ENCODE measurements at places on chromosomes 5 and 9.

- no peak for DNase-seq
Measured at GRCh38 chr9:135667463-135668001, 4.4 kb downstream of the LCN9 start.

DNA sequence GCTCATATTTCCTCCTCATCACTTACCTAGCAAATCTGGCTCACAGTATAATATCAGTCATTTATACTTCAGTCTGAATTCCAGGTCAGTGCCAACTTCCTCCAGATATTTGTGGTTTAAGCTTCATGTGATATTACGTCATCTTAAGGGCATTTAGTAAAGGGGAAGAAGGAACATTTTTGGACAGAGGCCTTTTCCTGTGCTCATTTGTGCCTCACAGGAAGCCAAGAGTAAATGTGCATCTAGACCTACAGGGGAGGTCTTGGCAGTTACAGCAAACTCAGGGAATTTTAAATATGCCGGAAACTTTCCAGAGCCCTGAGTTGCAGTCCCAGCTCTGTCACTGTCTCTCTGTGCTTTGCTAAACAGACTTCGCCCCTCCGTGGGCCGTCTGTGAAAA is 12.3 kb upstream of the KCNIP1 start:
- DNase-seq, result no peak

DNA sequence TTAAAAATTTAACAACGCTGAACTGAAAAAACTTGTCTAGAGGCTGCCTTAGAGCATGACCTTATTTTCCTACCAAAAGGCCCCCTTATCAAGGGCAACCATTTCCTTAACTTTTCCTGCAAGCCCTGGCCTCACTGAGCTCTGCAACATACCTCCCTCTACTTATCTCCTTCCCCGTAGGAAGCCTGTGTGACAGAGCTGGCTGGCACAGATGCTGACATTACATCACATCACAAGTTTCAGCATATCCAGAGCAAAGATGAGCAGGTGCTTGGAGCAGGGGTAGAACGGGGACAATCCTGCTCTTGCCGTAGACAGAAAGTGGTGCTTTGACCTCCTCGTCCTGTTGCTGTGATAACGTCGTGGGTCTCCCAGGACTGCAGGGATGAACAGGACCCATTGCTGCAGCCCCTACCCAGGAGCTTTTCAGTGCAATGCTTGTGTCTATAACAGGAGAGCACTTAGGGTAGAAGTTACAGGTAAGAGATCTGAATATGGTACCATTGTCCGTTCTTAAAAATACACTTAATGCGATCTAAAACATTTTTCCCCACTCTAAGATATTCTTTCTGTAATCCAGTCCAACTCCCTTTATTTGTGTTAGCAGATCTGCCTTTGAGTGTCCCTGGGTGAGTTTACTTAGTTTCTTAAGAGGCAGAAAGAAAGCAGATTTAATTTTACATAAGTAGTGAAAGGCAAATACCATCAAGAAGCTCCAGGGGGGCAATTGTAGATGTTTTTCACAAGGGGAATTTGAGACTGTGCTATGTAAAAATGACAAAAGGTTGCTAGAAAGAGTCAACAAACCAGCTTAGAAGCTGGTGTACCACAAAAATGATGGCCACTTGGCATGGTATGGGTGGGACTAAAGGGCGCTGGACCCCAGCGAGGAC is 101.9 kb upstream of the EFNA5 start:
- no peak for DNase-seq

DNA sequence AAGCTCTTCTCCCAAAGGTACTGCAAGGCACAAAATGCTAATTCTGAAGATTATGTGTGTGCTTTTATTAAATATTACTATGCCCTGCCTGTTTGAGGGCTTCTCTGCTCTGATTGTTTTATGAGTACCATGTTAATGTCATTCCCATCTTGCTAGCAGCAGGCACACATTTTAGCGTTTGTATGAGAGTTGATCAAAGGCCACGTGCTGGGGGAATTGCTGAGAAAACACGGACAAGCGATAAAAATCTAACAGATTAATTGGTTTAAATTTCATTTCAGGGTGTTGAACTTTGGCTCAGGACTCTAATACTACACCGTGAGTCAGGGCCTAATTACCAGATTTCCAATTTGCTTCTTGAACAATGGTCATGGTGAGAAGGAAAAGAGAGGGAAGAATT is 298.4 kb downstream of the EBF1 start:
- no peak for DNase-seq

DNA sequence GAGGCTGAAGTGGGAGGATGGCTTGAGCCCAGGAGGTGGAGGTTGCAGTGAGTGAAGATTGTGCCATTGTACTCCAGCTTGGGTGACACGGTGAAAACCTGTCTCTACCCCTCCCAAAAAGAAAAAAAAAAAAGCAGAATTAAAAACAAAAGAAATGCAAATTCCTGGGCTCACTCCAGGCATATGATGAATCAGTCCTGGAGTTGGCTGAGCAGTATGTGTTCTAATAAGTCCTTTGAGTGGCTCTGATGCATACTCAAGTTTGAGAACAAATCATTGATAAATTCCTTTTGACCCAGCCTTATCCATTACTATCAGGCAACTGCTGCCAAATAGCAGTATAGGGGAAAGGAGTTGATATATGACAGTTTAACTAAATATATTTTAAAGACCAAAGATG is 28.3 kb downstream of the UHRF2 start:
- no peak for DNase-seq

GRCh38 chr5:131406975-131407638 is 143.3 kb downstream of the CDC42SE2 start:
- DNase-seq, result no peak

DNA sequence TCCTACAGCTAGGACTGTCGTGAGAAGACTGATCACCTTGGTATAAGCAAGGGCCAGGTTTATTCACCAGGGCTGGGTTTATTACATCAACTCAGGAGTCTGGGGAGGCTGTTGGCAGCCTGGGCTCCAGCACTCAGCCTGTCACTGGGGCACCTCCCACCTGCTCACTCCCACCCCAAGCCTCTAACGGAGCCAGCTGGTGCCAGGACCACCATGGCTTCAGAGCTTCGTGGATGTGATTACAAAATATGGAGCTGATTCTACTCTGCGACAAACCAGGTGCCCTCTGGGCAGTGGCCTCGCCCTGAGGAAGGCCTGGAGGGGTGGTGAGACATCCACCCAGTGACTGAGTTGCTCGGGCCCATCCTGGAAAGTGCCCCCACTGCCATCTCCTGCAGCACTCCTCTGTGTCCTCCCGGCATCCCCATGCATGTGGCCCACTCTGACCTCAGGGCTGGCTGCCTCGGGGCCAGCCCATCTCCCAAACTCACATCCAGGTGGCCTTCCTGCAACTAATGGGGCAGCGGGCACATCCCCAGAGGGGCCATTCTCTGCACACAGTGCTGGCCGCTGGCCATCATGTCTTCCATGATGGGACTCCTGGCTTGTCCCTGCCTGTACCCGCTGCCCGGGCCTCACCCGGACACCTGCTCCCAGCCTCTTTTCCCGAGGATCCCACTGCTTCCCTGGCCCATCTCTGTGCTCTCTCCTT is 49.6 kb downstream of the SECISBP2 start:
- no peak for DNase-seq

DNA sequence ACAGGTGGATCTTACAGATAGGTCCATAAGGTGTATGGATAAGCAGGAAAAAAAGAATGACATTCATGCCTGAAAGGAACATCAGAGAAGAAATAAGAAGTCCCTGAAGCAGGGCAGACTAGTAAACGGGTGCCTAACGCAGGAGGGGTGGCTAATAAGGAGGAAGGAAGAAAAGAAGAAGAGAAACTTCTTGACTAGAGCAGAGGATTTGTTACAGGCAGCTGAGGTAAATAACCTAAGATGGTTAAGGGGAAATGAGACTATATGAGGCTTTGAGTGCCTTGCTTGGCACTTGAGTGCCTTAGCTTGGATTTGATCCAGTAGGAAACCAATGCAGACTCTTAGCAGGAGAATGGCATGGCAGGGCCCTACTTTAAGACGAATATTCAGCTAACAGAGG is 313.5 kb upstream of the PDE4D start:
- DNase-seq, result no peak

GRCh38 chr5:109762821-109763220 is 73.1 kb downstream of the MAN2A1 start:
- DNase-seq, result no peak

DNA sequence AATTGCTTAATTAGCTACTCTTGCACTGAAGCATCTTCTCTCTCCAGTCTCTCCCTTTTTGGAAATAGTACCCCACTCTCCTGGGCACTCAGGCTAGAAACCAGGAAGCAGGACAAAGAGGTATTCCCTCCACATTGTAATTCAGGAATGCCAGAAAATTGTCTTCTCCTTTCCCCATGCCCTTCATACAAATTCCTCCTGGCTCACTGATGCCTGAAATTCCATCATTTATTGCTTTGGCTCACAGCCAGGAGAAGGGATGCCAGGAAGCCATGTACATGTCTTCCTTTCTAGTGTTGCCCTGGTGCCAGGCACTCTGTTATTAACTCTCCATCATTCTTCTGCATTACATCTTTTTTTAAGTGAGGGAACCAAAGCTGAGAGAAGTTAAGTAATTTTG is 716.5 kb upstream of the C9orf72 start:
- DNase-seq, result no peak

DNA sequence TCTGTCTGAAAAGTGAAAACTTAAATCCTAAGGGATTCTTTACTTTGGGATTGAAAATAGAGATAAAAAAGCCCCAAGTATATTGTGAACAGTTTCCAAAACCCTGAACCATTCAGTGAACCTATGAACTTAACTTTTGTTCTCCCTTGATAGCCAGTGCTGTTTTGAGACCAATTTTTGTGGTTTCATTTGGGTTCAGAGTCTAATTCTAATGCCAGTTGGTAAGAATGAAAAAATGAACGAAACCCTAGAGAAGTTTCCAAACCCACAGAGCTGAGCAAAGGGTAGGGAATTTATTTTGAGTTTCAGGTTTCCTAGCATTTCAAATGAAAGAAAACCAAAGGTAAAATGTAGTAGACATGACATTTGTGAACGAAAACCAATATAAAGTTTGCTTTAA is 1366.8 kb downstream of the EFNA5 start:
- no peak for DNase-seq

GRCh38 chr5:39441838-39442237 is 17.1 kb upstream of the DAB2 start:
- no peak for DNase-seq

GRCh38 chr9:86454701-86455615 is 100.7 kb upstream of the TUT7 start:
- no peak for DNase-seq
